ENCODE measurements at places on chromosomes 1 and 21. TPM values are rescaled to one million over a fixed set of nuclear protein-coding genes. Genes with fewer than 3 reads are reported as not detected.

The PRELP gene
- polyA plus RNA-seq, result 3.4 TPM

The RASAL2 gene
- polyA plus RNA-seq, result 21.6 TPM

The LRRC38 gene
- polyA plus RNA-seq, result 4.8 TPM

The CCDC27 gene
- 0.11 TPM for polyA plus RNA-seq

The ADAMTS4 gene
- 65.6 TPM for polyA plus RNA-seq

The CLCNKB gene
- 1.1 TPM for polyA plus RNA-seq

The SPRR4 gene
- not detected for polyA plus RNA-seq
